ENCODE measurements at places on chromosomes 6 and 20.

- DNase-seq, result no peak
Measured at GRCh38 chr20:51449498-51450220, 92.9 kb downstream of the NFATC2 start.

DNA sequence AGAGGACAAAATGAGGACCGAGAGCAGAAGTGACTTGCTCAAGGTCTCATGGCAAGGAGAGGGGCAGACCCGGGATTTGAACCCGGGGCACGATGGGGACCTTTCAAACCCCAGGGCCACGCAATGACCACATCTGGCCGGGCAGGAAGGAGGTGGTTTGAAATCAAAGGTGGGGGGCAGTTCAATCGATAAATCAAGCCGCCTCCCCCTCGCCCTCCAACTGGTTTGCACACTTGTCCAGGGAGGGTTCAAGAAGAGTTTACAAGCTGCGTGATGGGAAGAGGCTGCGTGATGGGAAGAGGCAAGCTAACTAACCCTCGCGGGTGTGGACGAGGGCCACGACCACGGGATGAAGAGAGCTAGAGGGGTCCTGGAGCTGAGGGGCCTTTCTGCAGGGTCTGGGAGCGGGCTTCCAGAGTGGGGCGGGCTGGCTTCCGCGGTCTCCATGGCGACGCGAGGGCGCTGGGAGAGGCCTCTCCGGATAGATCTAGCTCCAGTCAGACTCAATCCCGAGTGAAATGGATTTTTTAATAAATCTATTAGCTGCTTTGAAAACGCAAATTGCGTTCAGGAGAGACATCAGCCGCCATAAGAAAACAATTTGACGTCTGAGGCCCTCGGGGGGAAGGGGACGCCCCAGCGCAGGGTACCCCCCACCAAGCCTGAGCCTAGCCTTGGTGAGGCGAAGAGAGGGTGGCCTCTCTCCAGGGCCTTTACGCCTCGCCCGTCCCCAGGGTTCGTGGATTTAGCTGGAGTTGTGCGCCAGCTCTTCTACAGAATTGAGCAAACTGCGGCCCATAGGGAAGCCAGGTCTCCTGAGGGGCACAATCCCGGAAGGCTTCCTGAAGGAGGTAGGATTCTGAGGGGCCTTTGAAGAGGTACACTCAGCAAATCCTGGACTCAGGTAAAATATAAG, 143.9 kb downstream of the GRM4 start:
- DNase-seq, result no peak

DNA sequence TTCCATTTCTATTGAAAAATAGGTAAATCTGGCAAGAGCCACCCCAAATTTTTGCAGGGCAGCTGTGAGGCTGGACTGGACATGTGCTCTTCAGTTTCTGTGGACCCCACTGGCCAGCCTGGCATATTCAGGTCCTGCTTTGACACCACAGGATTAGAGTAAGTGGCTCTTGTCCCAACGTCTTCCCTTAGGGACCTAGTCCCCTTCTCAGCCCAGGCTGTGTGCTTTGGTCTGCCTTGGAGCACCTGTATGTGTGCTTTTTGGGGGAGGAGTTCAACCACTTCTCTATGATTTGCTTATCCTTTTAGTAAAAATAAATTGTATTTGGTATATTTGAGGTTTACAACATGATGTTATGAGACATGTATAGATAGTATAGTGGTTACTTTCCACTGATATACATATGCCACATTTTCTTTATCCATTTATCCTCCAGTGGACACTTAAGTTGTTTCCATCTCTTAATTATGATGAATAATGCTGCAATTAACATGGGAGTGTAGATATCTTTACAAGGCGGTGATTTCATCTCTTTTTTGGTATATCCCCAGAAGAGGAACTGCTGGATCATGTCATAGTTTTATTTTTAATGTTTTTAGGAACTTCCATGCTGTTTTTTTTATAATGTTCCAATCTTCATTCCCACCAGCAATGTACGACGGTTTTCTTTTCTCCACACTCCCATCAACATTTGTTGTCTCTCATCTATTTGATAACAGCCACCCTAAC, 167.8 kb upstream of the UST start:
- DNase-seq, result no peak

DNA sequence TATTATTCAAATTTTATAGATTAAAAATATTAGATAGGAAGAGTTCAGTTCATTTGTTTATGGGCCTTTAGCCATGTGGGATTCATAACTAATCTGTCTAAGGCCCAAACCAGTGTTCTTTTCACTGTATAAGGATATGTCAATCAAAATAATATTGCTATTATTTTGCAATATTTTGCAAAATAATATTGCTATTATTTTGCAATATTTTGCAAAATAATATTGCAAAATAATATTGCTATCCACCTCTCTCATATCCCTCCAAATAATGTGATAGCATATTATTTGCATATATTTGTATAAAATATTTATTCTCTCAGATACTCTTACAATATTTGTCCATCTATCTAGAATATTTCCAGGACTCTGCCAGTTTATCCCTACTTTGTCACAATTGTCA, 595.3 kb upstream of the PTCHD4 start:
- no peak for DNase-seq

DNA sequence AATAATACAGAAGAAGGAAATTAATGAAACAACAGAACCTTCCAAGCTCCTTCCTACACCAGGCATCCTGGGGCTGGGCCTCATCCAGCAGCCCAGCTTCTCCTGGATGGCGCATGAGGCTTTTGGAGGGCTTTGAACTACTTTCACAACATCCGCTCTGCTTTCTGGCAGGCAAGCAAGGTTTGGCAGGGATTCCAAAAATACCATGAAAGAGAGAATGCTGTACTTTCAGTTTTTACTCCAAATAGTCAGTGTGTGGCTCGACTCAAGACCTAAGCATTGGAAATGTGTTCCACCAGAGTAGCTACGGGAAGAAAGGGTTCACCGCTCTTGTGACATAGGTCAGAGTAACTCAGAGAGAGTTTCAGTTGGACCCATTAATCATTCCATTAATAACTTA, 125.4 kb downstream of the OPRM1 start:
- peak; percentile 74 for DNase-seq

DNA sequence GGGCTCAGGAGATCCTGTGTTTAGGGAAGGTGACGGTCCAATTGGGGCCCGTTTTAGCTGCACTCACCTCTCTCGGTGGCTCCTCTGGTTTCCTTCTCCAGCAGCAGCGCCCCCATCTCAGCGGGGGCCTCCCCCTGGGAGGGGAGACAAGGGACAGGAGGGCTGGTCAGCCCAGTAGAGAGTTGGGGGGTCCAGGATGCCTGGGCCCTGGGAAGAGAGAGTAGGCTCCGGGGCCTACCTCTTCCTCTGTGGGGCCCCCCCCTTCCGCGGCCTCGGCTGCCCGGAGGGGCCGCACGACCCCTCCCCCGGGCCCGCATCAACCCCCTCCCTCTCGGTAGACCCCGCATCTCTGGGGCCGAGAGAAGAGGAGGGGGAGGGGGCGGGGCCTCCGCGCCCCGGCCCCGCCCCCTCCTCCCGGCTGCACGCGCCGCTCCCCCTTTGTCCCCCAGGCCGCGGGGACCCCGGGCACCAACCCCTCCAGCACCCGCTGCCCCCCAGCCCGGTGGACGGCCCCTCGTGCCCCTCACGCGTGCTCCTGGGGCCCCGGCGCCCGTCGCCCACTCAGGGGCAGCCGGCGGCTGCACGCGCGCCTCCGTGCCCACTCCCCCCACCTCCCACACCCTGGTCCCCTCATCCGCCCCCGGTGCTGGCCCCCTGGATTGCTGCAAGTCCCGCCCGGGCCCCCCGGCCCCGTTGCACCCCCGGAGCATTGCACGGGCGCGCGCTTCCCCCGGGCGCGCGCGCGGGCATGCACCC, 464 bp downstream of the EHMT2 start:
- DNase-seq, result no peak

DNA sequence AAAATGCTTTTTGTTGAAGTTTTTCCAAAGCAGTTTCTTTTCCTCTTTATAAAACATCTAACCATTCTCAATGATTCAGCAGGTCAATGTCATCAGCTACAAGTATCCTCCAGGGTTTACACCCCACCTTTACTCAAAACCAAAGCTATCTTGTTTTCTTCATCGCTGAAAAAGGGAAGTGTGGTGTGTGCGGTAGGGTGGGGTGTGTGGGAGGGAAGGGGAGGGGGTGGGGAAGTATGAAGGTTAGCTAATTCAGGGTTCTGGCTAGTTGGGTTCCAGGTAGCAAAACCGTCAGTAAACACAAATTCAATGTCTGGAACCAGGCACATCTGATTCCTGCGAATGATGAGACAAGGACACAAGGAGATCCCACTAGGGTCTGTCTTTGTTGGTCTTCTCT, 189.6 kb downstream of the GJA10 start:
- DNase-seq, result no peak

- no peak for DNase-seq
Measured at GRCh38 chr6:72132851-72133250, 246.5 kb downstream of the RIMS1 start.

GRCh38 chr6:107987805-107988204, 29.8 kb upstream of the SEC63 start:
- no peak for DNase-seq

DNA sequence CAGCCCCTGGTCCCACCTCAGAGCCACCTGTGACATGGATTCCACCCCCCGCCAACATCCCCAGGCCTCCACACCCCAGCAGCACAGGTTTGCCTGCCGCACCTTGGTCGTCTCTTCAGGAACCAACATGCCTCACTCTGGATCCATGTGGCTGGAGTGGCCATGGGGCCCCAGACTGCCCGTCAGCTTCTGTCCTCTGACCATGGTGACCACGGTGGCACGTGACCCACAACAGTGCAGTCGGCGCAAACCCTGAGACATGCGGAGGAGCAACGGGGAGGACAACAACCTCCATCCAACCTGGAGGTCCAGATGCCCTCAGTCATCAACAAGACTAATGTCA, 85.6 kb downstream of the ANKRD60 start:
- no peak for DNase-seq

DNA sequence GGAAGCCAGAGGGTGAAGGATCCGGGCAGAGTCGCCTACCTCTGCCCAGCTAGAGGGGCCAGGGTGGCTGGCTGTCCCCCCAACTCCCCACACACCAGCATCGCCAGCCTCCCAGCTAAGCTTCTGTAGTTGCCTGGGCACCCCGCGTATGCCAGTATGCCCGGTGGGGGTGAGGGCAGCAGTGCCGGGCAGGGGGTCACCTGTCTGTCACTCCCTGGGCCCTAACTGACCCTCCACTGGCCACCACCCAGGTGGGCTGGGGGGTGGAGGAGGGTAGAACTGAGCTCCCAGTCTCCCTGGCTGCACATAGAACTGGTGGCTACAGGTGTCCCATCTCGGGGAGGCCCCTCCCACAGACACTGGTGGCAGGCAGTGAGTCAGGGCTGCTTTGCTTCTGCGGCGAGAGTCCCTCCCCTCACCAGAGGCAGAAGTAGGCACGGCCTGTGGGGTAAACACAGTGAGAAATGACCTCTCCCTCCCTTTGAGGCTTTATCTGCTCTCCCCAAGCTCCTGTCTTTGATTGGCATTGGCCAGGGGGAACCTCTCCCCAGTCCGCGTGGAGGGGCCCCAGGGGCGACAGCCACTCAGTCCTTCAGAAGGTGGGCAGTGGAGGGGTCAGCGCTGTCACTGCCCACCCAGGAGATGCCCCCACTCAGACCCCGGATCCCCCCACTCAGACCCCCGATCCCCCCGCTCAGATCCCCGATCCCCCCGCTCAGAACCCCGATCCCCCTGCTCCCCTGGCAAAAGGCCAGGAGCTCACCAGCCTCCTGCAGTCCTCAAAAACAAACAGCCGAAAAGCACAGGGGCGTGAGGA, 2.5 kb downstream of the NTSR1 start:
- DNase-seq, result no peak

DNA sequence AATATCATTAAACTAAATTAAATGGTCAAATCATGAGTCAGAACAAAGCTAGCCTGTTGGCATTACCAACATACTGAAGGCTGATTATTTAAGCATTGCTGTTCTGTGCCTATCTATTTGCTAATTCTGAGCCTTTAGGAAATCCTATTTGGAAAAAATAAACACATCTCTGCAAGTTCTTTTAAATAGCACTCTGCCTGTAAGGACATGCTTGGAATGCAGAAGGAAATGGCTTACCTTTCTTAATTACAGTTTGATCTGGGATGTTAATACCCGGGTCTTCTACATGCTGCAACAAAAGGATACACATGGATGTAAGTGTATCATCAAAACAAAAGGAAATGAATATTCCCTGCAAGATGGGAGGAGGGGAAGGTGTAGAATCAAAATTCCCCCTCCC, 8.3 kb downstream of the TFAP2A start:
- no peak for DNase-seq

GRCh38 chr6:22737331-22737730, 168.0 kb downstream of the HDGFL1 start:
- peak; percentile 40 for DNase-seq

- no peak for DNase-seq
Measured at GRCh38 chr6:44771647-44772415, 384.3 kb downstream of the CDC5L start.

GRCh38 chr6:45917439-45917838, 98.2 kb downstream of the CLIC5 start:
- DNase-seq, result no peak

DNA sequence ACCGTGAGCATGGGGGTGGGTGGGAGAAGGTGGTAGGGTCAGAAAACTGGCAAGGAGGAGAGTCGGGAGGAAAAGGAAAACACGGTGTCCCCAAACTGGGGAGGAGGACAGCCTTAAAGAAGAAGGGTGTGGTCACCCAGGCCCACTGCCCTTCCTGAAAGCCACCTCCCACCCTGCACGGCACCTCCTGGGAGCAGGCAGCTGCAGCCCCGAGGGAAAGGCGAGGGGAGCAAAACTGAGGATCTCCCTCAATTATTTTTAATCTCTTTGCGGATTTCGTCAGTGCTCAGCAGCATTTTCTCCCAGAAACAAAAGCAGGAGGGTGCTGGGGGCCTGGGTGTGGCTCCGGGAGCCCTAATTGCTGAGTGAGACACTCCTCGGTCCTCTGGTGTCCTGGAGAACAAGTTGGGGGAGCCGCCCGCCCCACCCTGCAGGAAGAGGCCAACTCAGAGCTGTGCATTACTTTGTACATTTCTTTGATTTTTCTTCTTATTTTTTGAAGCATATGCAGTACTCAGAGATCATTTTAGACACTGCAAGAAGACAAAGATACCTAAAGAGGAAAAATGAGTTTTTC, 56.4 kb downstream of the RIOK1 start:
- no peak for DNase-seq

DNA sequence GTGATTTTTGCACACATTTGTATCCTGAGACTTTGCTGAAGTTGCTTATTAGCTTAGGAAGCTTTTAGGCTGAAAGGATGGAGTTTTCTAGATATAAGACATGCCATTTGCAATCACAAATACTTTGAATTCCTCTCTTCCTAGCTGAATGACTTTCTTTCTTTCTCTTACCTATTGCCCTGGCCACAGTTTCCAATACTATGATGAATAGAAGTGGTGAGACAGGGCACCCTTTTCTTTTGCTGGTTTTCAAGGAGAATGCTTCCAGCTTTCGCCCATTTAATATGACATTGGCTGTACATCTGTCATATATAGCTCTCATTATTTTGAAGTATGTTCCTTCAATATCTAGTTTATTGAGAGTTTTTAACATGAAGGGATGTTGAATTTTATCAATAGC, 409.6 kb upstream of the EPHA7 start:
- DNase-seq, result no peak

All from AG20443 (cell line).